ENCODE measurements at places on chromosomes 5 and 9. TPM values are rescaled to one million over a fixed set of nuclear protein-coding genes. Genes with fewer than 3 reads are reported as not detected.

Gene FABP6
- total RNA-seq: 2.2 TPM

Gene SFXN1
- total RNA-seq: 41.1 TPM

Gene SLC27A4
- 17.0 TPM for total RNA-seq

Gene OGN
- total RNA-seq: 22.9 TPM

Gene PCDH1
- 49.2 TPM for total RNA-seq

Gene PFN3
- 0.74 TPM for total RNA-seq

Gene ATG10
- total RNA-seq: 9.1 TPM

Gene RPL35
- total RNA-seq: 574 TPM

Gene PCDHGA6
- total RNA-seq: 9.6 TPM

Gene GABRA1
- total RNA-seq: 19.4 TPM

Gene SHB
- 11.3 TPM for total RNA-seq

Gene MYMK
- total RNA-seq: not detected

Gene SAXO1
- under 0.01 TPM for total RNA-seq

Gene NUP214
- 14.8 TPM for total RNA-seq

Gene TMEM161B
- total RNA-seq: 34.7 TPM

Gene FBLL1
- 30.0 TPM for total RNA-seq

Gene BAAT
- total RNA-seq: under 0.01 TPM

Gene PHF24
- 25.6 TPM for total RNA-seq

Gene SLC25A2
- total RNA-seq: not detected

Gene IFNA2
- not detected for total RNA-seq

Gene CCL21
- total RNA-seq: not detected

Gene PCDHB6
- 3.7 TPM for total RNA-seq

Gene NMUR2
- not detected for total RNA-seq

Gene OR1J2
- total RNA-seq: not detected

Gene SPATA31C2
- total RNA-seq: not detected

Gene SMIM23
- not detected for total RNA-seq

Gene IGIP
- total RNA-seq: 8.4 TPM

Gene SH3PXD2B
- total RNA-seq: 13.8 TPM

Gene SETX
- total RNA-seq: 69.1 TPM

Gene KIF20A
- 2.2 TPM for total RNA-seq

Gene PCDHGA8
- total RNA-seq: 5.4 TPM

Gene SPATA31A3
- total RNA-seq: not detected

Gene ZNF658
- 16.5 TPM for total RNA-seq

Gene GCNT4
- total RNA-seq: 0.74 TPM

Gene EGFLAM
- total RNA-seq: 4.2 TPM

Gene PDLIM4
- 6.9 TPM for total RNA-seq

Data from temporal lobe (tissue), 4 donors.